ENCODE measurements at places on chromosomes 1 and 21. TPM values are rescaled to one million over a fixed set of nuclear protein-coding genes. Genes with fewer than 3 reads are reported as not detected.

Gene TMIGD3
- 0.69 TPM for polyA plus RNA-seq

GRCh38 chr1:56146449-56146848, 432.9 kb downstream of the PLPP3 start:
- DNase-seq: no peak

GRCh38 chr1:43382027-43382779, 7.4 kb downstream of the MED8 start:
- no peak for DNase-seq

GRCh38 chr21:38167345-38167744, 89.4 kb upstream of the KCNJ15 start:
- DNase-seq: no peak

Gene HPCAL4
- 2.0 TPM for polyA plus RNA-seq

DNA sequence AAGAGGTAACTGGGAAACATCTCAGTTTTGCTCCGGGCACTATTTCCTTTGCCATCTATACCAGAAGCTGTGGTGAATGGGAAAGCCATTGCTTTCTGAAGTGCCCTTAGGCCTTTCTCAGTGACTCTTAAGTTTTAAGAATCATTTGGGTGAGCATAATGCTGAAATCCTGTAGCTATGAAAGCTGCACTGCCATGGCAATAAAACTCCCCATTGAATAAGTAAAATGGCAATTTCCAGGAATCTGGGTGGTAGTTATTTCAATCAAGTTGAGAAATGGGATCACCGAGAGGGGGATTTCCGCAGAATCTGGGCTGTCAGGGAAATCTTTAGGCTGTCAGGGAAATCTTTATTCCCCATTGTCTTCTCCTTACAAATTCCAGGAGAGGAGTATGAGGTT, 26.8 kb upstream of the MACF1 start:
- DNase-seq: no peak
